Germinal center (tissue), 1 donor: ENCODE measurements at places on chromosomes 4 and X.

DNA sequence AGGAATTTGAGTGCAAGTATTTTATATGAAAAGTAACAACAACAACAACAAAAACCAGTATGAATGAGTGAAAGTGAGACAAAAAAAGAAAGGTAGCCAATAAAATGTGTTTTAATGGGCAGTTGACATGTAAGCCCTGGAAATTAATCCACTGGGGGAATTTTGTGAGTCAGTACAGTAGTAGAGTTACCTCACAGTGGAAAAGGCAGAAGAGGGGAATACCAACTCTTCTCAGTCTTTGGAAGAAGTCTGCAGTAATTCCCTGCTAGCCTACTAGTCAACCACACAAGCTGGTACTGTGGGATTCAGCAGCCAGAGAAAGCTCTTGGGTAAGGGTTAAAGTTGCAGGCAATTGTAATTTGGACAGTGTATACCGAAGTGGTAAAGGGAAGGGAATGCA, 76.3 kb upstream of the IL15 start:
- no peak for DNase-seq

DNA sequence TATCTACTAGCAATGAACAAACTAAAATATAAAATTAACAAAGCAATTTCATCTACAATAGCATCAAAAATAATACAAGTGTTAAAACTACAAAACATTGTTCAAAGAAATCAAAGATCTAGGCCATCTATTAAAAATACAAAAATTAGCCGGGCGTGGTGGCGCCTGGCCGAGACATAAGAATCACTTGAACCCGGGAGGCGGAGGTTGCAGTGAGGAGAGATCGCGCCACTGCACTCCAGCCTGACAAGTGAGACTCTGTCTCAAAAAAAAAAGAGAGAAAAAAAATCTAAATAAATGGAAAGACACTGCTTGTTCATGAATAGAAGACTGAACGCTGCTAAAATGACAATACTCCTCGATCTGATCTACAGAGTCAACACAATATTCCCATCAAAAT, 139.2 kb downstream of the RBM47 start:
- DNase-seq, result no peak

DNA sequence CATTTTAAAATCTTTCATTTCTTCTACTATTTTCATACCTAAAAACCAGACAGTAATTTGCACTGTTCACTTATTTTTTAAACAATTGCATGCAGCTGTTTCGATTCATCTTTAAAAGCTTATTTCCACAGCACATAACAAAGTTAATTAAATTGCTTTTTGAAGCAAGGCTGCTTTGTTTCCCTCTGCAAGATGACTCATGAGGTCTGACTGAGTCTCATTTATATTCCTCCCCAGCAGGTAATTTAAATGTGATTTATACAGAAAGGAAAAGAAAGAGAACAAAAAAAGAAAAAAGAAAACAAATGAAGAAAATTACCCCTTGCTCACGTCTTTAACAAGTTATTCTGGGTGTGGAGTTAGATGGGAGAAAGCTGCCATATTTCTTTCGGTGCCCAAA, 22.8 kb downstream of the VMA21 start:
- DNase-seq, result no peak

DNA sequence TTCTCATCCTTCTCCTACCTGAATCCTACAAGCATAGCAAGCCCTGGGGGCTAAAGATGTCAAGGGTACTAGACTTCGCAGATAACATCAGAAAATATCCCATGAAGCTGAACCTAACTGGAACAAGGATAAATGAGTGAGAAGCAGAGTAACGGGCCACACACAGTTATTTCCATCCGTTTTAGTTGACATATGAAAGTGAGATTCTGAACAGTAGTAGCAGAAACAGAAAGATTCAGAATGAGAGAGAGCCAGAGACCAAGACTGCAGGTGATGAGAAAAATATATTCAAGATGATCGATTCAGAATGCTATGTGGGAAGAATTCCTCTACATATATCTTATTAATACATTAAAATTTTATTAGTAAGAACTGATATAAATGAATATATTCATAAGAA, 165.1 kb downstream of the TSPAN5 start:
- no peak for DNase-seq

GRCh38 chr4:179164267-179164999, 1722.2 kb upstream of the AGA start:
- DNase-seq, result no peak

DNA sequence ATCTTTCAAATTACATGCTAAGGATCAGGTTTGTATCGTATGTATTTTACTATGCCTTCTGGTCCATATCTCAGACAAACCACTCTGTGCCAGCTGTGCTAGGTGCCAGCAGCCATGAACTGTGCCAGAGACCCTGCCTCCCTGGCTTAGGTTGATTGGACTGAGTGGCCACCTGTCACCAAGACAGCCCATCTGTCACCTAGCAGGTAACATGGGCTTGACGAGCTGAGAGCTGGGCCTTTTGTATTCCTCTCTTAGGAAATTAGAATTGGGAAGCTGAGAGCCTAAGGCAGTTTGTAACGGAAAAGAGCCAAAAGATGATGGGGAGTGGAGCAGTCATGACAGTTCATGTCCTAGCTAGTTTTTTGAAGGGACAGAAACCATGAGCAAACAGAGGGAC, 42.5 kb downstream of the TMEM164 start:
- DNase-seq, result no peak

GRCh38 chr4:8869898-8870646, 1.6 kb downstream of the HMX1 start:
- no peak for DNase-seq

DNA sequence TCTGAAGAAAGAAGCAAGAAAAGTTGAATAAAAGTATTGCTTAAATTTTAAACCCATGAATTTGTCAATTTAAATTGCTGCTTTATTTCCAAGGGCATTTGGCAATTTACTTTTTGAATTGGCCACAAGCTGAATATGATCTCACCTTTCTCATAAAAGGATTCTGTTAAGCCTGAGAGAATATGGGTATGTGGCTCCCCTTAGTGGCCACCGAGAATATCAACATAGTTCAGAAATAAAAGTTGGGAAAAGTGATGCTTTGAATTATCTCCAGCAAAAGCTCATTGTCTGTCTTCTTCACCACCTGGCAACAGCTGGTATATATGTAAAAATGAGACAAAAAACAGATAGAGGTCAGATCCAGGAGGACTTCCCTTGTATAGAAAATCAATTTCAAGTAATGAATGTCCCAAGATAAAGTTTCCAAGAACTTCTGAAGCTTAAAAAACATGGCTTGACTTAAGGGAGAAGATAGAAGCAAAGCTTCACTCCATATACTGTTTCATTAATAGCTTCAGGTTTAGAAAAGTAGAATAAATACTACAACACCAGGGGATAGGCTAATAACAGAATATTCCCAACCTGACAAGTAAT, 290.7 kb upstream of the FAM241A start:
- peak; percentile 11 for DNase-seq

GRCh38 chrX:50962156-50962555, 51.6 kb downstream of the BMP15 start:
- no peak for DNase-seq

GRCh38 chr4:168397611-168398169, 79.1 kb upstream of the DDX60 start:
- DNase-seq, result no peak

DNA sequence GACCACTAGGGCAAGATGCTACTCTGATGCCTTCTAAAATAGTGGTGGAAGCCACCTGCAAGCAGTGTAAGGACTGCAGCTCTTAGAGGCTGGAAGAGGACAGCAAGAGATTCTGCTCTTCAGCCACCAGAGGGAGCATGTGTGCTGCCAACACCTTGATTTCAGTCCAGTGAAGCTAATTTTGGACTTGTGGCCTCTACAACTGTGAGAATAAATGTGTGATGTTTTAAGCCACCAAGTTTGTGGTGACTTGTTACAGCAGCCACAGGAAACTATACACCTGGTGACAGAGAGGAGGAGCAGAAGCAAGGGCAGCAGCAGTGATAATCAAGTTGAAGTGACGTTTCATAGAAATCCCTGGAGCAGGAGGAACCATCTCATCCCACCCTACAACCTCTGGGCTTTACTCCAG, 55.9 kb downstream of the FGFBP1 start:
- peak; percentile 68 for DNase-seq

DNA sequence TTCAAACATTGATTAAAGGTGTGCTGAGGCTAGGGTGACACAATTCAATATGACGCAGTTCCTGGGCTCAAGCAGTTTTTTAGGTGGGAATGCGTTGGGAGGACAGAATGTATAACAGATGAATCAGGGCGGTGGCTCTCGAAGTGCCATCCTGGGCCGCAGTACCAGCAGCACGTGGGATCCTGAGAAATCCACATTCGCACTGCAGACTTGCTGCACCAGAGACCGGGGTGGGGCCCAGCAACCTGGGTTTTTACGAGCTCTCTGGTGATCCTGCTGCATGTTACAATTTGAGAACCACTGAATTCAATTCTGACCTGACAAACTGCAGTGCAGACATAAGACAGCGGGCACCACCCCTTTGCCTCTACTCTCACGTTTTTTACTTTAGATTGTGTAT, 30.4 kb downstream of the FAM149A start:
- no peak for DNase-seq

DNA sequence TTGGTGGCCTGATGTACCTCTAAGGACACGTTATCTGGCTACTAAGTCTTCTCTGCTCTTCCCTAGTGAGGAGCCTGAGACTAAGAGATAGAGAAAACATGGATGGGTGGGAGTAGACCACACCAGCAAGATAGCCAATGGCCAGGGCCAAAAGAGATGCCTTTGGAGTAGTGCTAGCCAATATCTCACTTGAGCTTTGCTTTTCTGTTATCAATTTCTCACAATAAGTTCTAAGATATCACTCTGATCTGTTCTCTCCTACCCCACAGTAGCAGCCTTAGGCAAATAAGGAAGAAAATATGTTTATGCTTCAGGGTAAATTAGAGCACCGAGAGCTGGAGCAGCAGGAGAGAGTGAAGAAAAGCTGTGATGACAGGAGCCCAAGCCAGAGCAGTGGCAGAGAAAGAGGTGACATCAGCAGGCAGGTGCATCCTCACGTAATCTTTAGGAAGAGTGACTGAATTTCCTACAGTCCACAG, 343.9 kb upstream of the NOCT start:
- DNase-seq, result no peak

GRCh38 chr4:145870155-145871020, 68.2 kb downstream of the ZNF827 start:
- no peak for DNase-seq

DNA sequence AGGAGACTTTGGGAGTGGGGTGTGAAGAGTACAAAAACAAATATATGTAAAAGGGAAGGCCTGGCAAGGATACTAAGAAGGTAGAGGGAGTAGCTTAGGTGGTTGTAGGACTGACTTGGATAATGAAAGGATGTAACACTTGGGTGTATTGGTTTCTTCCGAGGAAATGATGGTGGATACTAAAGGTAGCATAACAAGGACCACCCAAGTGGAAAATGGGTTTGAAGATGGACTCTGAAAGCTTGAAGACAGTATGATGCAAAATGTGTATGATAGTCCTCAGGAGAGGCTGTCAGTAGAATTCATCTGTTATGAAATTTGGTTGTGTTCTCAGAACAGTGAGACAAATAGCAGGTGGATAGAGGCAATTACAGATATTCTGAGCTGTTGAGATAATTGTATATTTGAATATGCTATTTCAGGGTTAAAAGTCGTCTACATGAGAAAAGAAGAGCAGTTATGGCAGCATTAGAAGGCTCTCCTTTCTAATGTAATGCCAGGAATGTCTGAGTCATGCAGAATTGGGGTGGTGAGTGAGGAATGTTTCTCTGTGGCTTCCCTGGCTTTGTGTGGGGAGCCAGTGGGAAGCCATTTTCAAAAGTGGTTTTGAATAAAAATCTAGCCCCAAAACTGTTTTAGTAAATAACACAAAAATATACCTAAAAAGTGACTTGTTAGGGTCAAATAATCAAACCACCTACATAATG, 75.6 kb downstream of the FHIP1A start:
- no peak for DNase-seq

DNA sequence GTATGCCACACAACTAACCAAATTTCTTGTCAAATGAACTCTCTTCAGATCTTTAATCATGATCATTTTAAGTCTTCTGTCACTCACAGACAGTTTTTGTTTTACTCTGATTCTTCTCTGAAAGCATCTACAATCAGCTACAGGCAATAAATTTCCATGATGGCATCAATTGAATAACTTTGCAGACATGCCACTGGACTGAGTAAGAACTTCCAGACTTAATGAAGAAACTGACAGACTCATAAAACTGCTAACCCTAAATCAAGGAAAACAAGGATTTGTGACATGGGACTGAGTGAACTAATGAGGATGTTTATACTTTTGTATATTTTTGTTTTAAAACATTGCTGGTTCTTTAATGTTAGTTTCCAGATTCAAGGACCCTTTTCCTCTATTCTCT, 5.5 kb upstream of the PPP1R2C start:
- no peak for DNase-seq

GRCh38 chr4:182540496-182540895, 297.3 kb downstream of the TENM3 start:
- no peak for DNase-seq

- no peak for DNase-seq
These were observed 7.6 kb upstream of the BST1 start for GRCh38 chr4:15695240-15695699.

DNA sequence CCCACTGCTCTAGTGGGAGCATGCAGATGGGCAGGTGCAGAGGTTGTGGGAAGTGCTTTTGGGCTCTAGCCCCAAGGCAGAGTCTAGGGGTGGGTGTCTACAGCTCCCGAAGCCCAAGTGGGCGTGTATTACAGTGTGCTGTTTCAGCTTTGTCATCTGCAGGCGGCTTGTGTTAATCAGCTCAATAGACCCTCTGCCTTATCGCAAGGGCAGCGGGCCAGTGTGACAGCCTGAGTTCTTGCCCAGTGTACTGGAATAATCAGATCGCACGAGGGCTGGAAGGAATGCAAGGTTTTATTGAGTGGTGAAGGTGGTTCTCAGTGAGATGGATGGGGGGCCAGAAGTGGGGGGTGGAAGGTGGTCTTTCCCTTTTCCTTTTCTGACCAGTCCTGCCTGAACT, 529.4 kb upstream of the AMOT start:
- no peak for DNase-seq

- no peak for DNase-seq
These were observed 396.5 kb downstream of the PRDM5 start for GRCh38 chr4:120526033-120526432.

DNA sequence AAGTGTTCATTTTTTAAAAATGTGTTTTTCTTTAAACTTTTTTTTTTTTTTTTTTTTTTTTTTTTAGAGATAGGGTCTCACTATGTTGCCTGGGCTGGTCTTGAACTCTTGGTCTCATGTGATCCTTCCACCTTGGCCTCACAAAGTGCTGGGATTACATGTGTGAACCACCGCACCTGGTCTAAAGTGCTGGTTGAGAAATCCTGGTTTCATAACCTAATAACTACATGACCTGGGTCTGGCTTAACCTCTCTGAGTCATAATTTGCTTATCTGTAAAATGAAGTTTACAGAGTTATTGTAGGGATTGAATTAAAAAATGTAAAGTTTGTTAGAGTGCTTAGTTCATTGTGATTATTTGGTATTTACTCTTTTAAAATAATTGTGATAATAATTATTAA, 5.2 kb downstream of the HSD17B13 start:
- DNase-seq, result no peak

DNA sequence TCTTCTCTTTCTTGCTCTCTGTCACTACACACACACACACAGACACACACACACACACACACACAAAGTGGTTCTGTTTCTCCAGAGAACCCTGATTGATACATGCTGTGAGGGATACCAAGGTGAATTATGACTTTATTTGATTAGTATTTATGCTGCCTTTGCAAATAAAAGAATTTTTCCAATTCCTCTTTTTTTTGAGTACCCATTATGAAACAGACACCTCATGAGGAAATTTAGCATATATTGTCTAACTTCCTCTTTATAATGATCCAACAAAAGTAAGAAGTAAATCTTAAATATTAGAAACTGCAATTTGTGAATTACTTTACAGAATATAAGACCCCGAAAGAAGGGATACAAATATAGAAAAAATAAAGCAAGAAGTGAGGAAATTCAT, 14.3 kb upstream of the RAB28 start:
- DNase-seq, result no peak
